Progenitor cell of endocrine pancreas (in vitro differentiated cells): ENCODE measurements at places on chromosomes 3 and 15.

DNA sequence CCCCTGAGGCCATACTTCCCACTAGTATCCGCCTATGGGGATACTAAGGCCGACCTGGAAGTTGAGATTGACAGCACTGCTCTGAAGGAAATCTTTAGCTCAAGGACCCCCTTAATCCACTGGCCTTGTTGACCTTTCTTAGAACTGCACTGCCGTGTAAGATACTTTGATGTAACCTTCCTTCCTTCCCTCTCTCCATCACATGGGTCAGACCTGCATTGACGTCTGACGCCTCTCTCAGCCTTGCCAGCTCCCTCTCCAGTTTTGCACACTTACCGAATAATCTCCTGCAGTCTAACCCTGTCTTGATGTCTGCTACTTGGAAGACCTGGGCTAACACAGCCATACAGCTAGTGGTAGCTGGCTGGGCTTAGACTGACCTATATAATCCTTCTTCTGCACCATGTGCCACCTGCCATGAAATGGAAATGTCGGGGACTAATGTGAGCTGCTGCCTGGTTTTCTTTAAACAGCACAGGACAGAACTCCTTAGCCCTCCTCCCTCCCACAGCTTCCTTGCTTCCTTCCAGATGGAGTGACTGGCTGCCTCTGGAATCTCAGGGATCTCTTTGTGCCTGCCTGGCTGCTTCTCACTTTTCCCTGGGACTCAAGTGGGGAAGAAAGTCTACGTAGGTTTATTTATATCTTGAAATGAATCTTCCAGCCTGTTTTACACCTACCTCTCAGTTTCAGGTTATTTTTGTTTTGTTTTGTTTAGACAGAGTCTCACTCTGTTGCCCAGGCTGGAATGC is 39.2 kb upstream of the HERC1 start:
- DNase-seq = no peak

DNA sequence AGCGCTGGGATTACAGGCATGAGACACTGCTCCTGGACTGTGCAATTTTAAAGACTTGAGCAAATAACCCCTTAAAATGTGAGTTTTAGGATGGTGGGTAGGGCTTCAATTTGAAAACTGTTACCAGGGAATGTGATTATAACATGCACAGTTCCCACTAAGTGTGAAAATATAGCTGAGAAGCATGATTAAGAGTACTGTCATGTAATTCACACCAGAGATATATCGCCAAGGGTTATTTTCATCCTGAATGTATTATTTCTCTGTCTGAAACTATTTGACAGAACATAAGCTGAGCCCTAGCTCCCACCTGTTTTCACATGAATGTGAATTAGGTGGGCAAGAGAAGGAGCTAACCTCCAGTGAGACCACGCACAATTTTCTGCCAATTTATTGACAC is 457.2 kb downstream of the GABRG3 start:
- DNase-seq = no peak

DNA sequence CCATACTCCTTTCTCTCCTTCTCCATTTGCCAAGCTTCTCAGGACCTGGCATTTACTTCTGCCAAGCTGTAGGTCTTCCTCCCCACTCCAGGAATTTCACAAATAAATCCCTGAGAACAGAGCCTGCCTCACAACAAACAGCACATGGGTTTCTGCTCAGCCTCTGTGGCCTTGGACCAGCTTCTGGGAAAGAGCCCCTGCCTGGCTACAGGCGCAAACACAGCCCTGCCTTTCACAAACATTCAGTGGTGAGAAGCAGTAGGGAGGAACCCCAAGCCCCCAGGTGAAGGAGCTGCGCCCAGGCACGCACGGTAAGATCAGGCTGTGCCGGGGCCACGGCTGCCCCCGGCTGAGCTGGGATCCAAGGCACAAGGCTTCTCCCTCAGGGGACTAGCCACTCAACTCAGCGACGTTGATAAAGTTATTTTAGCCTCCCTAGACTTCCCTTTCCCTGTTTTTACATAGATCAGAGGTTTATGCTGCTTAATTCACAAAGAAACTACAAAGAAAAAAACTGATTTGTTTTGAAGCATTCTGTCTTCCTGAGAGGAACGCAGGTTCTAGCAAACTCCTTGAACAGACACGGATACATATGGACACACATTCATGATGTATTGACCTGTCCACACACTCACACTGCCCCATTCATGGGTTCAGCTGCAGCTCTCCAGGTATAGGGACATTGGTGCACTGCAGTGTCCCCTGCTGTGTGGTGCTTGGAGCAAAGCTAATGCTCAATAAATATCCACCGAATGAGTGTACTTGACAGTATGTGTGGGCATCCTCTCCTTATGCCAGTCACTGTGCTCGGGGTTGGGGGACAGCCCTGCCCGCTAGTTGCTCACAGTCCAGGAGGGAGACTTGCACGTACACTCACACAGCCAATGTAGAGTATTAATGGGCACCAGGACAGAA is 25.4 kb downstream of the HES1 start:
- peak; percentile 36 for DNase-seq

DNA sequence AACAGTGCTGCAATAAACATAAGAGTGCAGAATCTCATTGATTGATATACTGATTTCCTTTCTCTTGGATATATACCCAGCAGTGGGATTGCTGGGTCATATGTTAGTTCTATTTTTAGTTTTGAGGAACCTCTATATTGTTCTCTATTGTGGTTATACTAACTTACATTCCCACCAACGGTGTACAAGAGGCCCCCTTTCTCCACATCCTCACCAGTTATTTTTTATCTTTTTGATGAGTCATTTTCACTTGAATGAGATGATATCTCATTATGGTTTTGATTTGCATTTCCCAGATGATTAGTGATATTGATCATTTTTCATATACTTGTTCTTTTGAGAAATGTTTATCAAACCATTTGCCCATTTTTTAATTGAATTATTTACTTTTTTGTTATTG is 12.4 kb upstream of the IREB2 start:
- no peak for DNase-seq

DNA sequence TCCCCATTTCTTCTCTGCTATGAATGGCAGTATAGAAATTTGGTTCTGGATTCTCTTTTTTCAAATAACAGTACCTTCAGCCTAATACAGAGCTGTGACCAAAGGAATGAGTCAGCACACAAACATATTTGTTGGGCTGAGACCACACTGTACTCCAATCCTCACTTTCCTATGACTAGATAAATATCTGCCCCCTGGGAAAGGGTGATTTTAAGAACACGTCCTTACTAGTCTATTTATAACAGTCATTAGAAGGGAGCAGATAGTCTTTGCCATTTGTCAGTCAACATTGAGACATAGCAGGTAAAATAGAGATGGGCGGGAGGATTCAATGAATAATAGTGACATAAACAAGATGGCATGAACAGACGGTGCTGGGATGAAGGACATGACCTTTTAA is 461.3 kb downstream of the MCTP2 start:
- DNase-seq = no peak

- no peak for DNase-seq
Observed at GRCh38 chr3:158780766-158781165, 21.1 kb upstream of the MFSD1 start.

GRCh38 chr3:58324391-58325390 is 8.0 kb upstream of the PXK start:
- no peak for DNase-seq

- DNase-seq = no peak
Observed at GRCh38 chr3:72336821-72337479, 511.3 kb downstream of the SHQ1 start.

DNA sequence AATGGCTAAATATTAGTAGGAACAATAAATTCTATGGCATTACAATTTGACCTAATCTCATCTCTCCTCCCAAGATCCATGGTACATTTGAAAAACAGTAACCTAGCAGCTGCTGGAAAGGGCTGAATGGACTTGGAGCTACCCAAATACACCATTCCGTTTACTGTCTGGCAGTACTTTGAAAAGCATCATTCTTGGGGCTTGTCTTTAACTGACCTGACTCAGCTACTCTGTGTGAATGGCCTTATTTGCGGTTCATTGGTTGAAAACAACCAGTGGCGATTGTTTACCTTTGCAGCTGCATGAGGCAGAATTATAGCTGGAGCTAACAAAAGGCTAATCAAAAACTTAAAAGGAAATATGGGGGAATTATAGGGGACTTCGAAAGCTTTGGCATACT is 311.2 kb upstream of the MCTP2 start:
- no peak for DNase-seq

- DNase-seq = no peak
Observed at GRCh38 chr3:38084334-38085310, 45.6 kb downstream of the DLEC1 start.

- peak; percentile 38 for DNase-seq
Observed at GRCh38 chr3:141000027-141000663, 51.0 kb upstream of the SPSB4 start.

DNA sequence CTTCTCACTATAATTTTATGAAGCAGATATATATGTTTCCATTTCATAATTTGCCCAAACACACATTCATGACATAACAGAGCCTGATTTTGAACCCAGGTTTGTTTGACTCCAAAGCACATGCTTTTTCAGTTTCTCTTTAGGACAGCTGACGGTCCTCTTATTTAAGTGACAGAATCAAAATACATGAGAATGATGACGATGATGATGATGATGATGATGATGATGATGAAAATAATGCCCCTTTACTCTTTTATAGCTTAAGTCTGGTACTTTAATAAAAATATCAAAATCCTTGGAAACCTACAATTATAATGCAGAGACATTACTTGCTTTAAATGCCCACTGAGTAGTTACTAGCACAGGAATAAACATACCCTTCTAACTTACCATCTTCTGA is 15.3 kb downstream of the COPB2 start:
- no peak for DNase-seq

DNA sequence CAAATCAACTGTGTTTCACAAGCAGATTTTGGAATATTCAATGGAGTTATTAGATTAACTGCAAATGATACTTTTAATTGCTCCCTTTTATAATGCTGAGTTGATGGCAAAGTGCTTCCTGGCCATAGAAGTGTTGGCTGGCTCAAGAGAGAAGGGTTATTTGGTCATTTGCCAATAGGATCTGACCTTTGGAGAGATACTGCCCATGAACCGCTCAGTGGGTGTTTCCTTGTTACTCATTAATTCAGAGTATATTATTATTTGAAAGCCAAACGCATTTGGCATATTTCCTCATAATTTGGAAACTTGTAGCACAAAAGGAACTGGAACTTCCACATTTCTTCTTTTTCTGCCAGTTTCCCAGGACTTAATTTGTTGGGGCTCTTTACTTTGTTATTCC is 234.7 kb downstream of the CDIN1 start:
- DNase-seq = no peak

- DNase-seq = no peak
Observed at GRCh38 chr3:129775870-129776269, 117.6 kb downstream of the TMCC1 start.

DNA sequence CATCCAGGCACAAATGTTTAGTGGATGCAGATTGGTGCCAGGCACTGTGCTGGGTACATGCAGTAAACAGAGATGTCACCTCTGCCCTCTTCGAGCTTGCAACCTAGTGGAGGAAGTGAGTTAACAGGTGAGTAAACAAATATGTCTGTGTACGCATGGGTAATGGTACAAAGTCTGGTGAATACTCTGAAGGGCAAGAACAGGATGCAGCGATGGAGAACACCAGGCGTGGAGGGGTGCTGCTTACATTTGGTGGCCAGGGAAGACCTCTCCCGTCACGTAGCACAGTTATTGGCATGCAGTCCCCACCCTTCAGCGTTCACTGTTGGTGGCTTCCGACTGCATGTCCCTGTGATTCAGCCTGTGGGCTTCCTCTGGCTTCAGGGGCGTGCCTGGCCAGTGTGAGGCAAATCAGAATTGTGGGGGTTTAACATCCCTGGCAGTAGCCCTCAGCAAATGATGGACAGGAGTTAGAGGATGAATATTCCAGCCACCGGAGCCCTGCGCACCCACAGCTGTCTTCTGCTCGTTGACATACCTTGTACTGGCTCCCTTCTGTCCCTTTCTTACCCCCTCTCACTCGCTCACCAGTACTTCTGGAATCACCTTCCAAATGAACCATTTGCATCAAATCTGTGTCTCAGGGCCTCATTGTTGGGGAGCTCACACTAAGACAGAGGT is 9.1 kb upstream of the HDAC11 start:
- no peak for DNase-seq

- DNase-seq = no peak
Observed at GRCh38 chr3:50220109-50220508, 15.0 kb downstream of the SLC38A3 start.

GRCh38 chr3:7371693-7372572 is 511.0 kb downstream of the GRM7 start:
- DNase-seq = no peak

- DNase-seq = no peak
Observed at GRCh38 chr15:69893863-69894262, 203.9 kb downstream of the TLE3 start.

- no peak for DNase-seq
Observed at GRCh38 chr15:33126559-33127290, 67.8 kb downstream of the FMN1 start.

DNA sequence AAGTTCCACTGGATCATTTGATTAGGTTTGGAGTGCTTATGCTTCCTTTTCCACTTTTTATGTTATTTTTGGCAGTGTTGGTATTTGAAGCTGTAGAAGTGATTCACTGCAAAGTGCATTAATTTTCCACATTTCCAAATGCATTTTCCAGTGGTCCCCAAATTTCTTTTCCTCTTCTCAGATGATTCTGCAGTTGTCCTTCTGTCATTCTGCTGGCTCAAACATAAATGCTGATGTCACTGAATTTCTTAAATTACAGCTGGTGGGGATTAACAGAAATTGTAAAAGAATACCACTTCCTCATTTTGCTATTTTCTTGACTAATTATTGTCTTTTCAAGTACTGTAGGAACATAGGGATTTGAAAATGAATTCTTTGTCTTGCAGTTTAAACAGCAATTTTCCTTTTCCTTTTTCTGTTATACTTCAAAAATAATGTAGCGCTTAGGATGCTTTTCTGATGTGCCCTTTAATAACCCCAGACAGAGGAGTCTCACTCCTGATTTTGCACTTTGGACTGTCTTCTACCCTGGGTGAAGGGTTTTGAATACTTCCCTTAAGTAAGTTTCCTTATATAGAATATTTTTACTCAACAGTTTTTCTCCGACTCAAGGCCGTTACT is 25.0 kb downstream of the MITF start:
- no peak for DNase-seq

GRCh38 chr3:155391104-155391503 is 97.6 kb upstream of the STRIT1 start:
- no peak for DNase-seq
